ENCODE measurements at places on chromosomes 1 and 21.

- no peak for DNase-seq
Measured at GRCh38 chr21:42622284-42622683, 31.1 kb upstream of the PDE9A start.

DNA sequence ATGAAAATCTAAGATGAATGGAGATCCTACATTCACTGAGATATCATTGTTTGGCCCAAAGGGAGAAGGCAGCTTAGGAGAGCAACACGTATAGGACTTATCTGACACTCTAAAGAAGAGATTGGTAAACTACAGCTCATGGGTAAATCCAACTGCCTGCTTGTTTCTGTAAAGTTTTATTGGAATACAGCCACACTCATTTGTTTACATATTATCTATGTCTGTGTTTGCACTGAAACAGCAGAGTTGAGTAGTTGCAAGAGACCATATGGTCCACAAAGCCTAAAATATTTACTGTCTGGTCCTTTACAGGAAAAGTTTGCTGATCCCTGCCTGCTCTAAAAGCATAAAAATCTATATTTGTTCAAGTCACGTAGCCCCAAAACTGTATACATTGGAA is 14.3 kb upstream of the LRRC53 start:
- no peak for DNase-seq

DNA sequence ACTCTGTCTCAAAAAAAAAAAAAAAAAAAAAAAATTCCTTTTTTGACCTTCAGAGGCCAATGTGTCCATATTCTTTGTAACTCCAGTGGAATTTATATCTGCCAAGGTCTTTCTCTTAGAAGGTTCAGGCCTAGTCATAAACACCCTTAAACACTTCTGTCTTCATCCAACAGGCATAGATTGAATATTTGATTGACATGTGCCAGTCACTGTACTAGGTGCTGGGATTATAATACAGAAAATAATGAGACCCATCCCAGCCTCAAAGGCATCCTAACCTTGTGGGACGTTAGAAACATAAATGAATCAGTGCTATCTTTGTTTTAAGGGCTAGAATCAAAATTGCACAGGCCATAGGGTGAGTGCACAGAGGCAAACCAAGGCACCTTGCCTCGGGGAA is 62.9 kb upstream of the SERBP1 start:
- no peak for DNase-seq

DNA sequence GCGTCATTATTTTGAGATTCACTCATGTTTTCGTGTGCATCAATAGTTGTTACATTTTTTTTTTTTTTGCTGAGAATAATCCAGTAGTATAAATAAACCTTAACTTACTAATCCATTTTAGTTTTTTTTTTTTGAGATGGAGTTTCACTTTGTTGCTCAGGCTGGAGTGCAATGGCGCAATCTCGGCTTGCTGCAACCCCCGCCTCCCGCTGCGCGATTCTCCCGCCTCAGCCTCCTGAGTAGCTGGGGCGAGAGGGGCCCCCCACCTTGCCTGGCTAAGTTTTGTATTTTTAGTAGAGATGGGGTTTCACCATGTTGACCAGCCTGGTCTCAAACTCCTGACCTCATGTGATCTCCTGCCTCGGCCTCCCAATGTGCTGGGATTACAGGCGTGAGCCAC is 66.0 kb downstream of the CTH start:
- DNase-seq: no peak

- no peak for DNase-seq
Measured at GRCh38 chr1:235892734-235893413, 26.2 kb upstream of the LYST start.

DNA sequence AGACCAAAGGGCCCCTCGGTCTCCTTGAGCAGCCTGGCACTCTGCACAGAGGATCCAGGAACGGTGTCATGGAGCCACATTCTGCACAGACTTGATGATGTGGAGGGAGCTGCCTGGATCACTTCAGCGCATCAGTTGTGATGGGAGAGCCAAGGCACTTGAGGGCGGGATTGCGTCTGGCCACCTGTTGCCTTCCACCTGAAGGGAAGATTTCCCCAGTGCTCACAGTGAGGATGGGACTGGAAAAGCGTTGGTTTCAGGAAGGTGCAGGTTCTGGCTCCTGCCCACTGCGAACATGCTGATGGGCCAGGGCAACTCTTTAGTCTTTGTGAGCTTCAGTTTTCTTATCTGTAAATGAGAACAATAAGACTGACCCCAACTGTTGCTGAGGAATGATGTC is 2.6 kb downstream of the RER1 start:
- no peak for DNase-seq

- no peak for DNase-seq
Measured at GRCh38 chr1:157108448-157108847, 8.8 kb upstream of the ETV3L start.

DNA sequence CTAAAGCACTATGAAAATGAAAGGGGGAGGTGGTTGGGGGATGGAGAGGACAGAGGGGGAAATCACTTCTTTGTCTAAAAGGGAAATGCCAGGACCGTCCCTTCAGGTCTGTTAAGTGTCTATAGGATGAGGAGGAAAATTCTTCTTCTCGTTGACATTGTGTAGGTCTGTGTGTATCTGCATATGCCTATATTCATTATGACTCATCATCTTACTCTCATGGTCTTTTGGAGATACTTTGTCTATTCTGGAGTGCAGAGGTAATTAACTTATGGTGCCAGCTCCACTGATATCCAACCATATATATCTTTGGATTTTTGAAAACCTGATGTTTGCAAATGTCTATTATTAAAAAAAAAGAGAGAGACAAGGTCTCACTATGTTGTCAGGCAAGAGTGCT is 143.7 kb downstream of the PBX1 start:
- DNase-seq: no peak

GRCh38 chr1:111735858-111736544 is 3.2 kb downstream of the INKA2 start:
- peak; percentile 88 for DNase-seq

DNA sequence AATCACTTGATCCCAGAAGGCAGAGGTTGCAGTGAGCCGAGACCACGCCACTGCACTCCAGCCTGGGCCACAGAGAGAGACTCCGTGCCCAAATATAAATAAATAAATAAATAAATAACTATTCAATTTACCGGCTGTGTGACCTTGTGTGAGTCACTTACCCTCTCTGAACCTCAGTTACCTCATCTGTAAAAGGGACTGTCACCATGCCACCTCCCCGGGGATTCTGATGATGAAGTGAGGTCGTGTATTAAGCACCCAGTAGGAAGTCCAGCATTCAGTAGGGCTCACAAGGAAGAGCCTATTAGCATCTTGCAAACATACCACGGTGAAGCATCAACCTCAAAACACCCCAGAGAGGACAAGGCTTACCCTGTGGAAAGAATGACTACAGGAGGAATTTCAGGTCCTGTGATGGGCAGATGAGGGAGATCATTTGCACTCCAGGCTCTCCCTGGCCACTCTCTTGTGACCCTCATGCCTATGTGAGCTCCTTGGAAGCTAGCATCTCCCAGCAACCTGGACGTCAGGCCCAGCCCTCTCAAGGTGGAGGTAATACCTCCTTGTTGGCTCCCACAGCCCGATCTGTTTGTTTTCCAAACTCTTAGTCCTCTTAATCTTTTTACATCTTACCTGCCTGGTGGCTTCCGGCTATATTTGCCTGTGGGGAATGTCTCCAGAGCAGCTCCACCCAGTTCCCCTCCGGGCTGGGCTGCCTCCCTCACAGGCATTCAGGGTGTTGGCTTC is 7.6 kb upstream of the C1QA start:
- no peak for DNase-seq

- DNase-seq: no peak
Measured at GRCh38 chr1:2187619-2188018, 7.0 kb downstream of the FAAP20 start.

GRCh38 chr1:174990382-174990999 is 9.3 kb upstream of the CACYBP start:
- no peak for DNase-seq

DNA sequence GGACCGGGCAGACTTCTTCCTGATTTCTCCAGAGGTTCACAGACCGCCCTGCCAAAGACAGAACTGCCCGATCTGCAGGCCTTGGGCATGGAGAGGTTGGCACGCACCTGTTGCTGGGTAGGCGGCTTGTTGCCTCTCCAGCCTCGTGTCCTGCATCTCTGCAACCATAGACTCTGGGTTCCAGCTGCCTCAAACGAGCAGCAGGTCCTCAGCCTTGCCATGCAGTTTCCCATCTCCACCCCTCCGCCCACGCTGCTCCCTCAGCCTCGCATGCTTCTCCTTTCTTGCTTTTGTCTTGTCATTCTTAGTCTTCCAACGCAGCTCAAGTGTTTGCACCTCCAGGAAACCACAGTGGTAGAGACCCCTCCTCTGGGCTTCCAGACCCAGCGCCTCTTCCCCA is 126.2 kb downstream of the LACTBL1 start:
- DNase-seq: no peak

DNA sequence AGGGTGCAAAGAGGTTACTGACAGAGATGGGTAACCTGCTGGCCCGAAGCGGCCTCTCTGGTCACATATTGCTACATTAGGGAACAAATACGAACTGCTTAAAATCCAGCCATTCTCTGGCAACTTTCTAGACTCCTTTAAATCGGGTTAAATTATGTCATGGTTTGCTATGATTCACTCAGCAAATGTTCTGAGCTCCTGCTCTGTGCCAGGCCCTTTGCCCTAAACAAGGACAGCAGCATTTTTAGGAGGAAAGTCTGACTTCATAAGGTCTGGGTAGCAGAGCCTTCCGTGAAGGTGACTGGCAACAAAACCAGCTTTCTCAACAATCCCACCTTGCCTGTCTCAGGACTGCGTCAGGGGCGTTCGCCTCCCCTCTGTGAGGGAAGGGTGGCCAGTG is 15.4 kb downstream of the ZP4 start:
- DNase-seq: no peak

DNA sequence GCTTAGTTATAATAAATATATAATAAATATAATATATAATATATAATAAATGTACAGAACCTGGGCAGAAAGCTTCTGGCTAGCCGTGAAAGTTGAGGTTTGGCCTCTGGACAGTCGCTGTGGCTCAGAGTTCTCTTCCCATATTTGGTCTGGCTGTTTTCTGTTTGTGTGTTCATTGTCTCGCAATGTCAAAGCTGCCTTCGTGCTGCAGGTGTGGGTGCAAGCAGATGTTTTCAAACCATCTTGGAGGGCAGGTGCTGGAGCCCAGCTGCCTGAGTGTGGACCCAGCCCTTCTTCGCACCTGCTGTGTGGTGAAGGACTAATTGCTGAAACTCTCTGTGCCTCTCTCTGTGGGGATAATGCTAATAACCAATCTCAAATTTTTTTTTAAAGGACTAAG is 3.6 kb upstream of the CSTB start:
- no peak for DNase-seq

- no peak for DNase-seq
Measured at GRCh38 chr1:221913351-221913892, 171.5 kb upstream of the DUSP10 start.

DNA sequence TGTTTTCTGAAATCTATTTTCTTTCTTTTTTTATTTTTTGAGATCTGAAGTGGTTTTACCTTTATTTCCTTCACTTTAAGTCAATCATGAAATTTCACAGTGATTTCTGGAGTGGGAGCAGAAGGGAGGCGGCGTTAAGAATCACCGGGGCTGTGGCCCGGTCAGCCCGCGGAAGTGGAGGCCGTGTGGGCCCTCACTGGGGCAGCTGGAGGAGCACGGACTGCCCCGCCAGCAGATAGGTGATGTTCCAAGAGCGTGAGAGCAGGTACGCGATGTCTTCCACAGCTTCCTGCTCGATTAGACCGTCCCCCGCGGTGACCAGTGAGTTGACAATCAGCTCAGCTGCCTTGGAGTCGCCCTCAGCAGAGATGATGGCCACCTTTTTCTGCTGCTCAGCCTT is 10.6 kb upstream of the TP53BP2 start:
- DNase-seq: no peak

DNA sequence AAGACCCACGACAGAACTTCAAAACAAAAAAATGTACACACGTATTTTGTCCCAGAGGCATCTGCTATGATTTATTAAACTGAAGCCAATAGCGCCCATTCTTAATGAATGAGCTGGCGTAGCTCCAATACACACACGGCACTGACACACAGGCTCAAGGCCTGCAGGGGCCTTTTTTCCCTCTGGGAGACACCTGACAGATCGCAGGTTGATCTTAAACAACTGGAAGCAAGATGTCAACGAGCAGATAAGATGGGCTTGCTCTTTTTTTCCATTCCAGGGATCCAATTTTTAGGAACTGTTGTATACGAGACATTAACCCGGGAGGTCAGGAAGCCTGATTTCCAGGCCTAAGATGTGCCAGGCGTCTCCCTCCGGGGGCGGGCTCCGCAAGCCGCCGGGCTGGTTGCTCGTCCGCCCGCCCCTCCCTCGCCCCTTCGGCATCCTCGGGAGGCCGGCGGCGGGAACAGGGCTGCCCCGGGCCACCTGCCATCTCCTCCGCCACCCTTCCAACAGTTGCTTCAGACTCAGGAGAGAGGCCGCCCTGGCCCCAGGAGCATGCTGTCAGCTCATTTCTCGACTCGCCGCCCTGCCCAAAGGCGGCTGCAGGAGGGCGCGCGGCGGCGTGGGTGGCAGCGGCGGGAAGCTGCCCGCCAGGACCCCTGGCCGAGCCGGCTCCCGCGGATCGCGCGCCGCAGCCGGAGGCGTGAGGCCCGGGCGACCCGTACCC is 735 bp downstream of the TTC13 start:
- DNase-seq: peak; percentile 54

DNA sequence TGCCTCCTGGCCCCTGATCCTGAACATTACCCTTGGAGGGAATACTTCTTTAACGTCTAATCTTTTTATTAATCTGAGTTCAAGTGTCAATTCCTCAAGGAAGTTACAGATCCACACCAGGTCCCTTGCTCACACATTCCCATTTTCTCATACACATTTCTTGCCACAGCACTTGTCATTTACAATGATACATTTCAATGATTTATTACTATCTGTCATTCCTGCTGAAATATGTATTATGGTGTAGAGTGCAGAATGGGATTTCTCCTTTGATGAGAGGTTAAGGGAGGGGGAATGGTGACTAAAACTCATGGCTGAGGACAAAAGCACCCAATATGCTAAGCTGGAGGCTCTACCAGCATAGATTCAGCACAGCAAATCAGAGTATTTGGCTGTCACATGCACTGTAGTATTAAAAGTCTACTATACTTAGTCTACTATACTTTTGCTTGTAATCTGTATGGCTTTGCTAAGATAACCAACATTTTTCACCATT is 982.5 kb downstream of the TTLL7 start:
- DNase-seq: no peak

Data from glutamatergic neuron (in vitro differentiated cells).